ENCODE measurements at places on chromosomes 16 and 17.
A peak's percentile ranks its signal among the peaks of the same experiment; 100 is the strongest.

DNA sequence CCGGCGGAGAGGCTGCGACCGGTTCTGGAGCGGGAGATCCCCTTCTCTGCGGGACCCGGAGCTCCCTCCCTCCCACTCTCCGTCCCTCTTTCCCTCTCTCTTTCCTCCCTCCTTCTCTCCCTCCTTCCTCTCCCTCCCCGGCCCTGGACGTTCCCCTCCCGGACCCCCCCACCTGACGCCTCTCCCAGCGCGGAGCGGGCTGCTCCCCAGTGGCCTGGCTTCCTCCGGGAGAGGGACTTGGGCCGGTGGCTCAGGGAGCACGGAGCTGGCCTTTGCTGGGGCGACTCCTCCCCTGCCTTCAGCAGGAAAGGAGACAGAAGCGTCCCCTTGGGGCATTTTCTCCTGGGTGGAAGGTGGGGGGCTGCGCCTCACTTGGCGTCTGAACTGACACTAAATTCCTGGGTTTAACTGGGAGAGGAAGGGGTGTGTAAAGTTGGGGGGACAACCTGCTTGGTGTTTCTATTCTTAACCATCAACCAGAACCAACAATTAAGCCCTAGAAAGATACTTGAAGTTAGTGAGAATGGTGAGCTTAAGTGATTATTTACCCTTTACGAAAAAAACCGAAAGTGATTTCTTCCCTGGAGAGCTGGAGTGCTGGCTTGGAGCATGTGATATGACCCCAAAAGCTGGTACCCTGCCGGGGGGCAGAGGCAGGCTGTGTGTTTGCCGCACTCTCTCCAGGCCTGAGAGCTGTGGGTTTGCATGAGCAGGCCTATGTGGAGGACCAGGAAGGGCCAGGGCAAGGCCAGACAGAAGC, 775 bp downstream of the SPIRE2 start:
- DNase-seq: no peak

- DNase-seq: peak; percentile 67
Observed at GRCh38 chr17:37848690-37849616, 75.3 kb upstream of the TBC1D3K start.

GRCh38 chr17:73747221-73748002, 103.2 kb upstream of the SDK2 start:
- DNase-seq: no peak

- no peak for DNase-seq
Observed at GRCh38 chr16:27777527-27777926, 227.6 kb downstream of the KATNIP start.

DNA sequence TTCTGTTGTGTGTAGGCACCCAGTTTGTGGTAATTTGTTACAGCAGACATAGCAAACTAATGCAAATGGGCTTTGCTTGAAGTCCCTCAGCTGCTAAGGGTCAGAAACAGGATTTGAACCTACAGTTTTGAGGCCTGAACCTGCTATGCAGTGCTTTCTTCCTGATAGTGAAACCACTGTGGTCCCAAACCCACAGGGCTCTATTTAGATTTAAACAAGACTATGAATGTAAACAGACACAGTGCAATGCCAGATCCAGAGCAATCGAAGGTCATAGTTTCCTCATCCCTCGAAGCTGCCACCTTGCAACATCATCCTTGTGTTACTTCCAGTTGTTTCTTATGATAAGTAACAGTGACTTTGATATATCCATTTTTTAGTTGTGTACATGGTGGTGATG, 630.2 kb downstream of the WWOX start:
- DNase-seq: no peak

GRCh38 chr17:77098884-77099545, 41.8 kb upstream of the SEC14L1 start:
- DNase-seq: no peak

DNA sequence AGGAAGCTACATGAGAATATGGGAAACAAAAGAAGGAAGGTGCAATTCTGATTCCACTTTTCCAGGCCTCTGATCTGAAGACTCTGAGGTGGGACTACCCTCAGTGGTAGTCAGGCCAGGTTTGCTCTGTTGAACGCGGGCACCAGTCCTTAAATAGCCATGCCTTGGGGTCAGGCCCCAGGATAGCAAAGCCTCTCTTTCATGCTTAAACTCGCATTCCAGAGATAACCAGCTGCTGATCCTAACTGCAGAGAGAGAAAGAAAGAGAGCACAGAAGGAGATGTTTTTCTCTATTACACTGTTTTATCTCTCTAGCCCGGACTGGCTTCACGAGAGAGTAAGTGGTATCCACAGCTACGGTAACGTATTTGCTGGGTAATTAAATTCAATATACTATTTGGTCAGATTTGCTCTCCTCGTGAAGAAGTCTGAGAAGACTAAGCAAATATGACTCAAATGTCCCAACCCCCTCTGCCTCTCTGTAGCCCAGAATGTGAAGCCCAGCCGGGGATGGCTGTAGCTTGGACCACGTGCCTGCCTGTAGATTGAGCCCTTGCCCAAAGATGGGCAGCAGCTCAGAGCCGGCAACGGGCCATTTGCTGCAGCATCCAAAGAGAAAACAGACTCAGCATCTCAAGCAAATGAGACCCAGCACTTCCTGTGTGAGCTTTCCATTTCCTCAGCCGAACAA, 122.2 kb downstream of the SMG6 start:
- DNase-seq: no peak

DNA sequence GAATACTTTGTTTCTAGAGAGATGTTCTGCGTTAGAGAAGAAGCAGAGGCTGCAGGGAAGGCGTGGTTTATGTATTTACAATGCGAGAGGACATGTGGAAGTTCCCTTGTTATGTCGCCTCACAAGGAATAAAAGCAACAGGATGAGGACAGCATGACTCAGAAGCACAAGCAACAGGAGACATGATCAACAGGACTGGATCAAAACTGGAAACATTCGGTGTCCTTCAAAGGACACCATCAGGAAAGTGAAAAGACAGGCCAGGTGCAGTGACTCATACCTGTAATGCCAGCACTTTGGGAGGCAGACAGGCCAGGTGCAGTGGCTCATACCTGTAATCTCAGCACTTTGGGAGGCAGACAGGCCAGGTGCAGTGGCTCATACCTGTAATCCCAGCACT, 52.6 kb downstream of the CCDC57 start:
- DNase-seq: peak; percentile 52

- DNase-seq: no peak
Observed at GRCh38 chr17:59311051-59311468, 20.4 kb upstream of the YPEL2 start.

DNA sequence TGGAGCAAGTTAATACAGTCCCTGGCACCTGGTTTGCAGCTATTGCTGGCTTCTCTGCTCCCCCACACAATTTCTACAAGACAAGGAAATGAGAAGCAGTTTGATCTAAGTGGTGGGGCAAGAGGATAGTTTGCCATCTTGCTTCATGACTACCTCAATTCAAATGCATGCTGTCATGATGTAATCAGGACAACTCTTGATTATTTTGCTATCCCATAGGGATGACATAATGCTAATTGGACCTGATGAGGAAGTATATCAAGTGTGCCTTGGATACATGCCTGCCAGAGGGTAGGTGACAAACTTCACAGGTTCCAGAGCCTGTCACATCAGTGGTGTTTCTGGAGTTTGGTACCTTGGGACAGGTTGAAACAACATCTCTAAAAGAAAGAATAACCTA, 40.9 kb downstream of the SLFN5 start:
- DNase-seq: no peak

- DNase-seq: no peak
Observed at GRCh38 chr16:1441391-1441829, 2.9 kb downstream of the CCDC154 start.

- peak; percentile 19 for DNase-seq
Observed at GRCh38 chr17:4623249-4623648, 18.2 kb downstream of the ALOX15 start.

- DNase-seq: no peak
Observed at GRCh38 chr17:32152130-32152529, 9.8 kb downstream of the RHOT1 start.

GRCh38 chr17:74217888-74218287, 4.5 kb downstream of the TTYH2 start:
- DNase-seq: no peak

DNA sequence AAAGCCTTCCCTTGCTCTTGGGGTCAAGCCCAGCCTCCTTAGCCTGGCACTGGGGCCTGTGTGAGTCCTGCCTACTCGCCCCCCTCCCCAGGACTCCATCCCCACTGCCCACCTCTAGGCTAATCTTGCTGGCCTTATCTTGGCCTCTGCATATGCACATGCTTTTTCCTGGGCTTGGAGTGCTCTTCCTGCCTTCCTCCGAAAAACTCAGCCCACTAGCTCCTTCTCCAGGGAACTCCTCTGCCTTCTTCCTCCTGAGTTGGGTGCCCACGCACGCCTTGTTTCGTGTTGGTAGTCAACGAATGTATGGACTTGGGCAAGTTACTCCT, 16.5 kb downstream of the TBX2 start:
- DNase-seq: no peak

DNA sequence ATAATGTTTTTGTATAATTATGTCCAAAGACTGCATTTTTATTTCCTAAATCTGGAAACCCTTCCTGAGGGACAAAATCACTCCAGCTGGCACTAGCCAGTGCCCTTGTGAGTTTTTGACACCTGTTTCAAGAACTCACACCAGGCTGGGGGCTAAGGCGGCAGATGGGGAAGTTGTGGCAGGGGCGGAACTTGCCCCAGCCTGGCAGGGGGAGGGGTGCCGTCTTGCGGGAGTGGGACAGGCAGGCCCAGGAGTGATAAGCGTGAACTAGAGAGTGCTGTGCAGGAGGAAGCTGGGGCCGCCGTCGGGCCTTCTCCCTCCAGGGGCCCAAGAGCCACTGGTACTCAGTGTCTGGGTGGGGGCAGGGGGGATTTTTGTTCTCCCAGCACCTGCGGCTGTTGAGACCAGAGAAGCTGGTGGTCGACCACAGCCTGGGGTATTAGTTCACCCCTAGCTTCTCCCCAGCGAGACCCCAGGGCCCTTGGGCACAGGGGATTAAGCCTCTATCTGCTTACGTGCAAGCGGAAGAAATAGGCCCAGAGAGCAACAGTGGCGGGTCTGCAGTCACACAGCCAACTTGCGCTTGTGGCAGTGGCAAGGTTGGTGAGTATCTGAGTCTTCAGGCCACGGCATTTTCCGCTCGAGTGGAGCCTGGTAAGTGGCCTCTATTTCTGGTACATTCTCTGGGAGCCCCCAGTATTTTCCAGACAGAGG, 40.2 kb upstream of the PLCG2 start:
- DNase-seq: no peak

DNA sequence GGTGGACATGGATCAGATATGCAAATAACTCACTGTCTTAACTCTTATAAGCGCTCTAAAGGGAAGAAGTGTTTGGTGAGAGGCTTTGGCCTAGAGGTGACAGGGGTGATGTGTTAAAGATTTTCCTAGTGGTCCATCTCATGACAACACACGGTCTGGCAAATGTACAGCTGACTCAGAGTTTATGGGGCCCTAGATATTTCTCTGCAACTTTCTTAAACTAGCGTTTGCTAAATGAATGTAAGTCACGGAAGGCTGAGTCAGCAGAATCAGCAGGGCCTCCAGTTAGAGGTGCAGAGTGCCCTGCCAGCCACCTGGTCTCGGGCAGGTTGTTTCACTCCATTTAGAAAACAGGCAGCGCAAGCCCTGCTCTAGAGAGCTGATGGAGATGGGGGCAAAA, 40.1 kb downstream of the CLEC16A start:
- no peak for DNase-seq

GRCh38 chr17:81683208-81683583, 401 bp downstream of the ARL16 start:
- no peak for DNase-seq

DNA sequence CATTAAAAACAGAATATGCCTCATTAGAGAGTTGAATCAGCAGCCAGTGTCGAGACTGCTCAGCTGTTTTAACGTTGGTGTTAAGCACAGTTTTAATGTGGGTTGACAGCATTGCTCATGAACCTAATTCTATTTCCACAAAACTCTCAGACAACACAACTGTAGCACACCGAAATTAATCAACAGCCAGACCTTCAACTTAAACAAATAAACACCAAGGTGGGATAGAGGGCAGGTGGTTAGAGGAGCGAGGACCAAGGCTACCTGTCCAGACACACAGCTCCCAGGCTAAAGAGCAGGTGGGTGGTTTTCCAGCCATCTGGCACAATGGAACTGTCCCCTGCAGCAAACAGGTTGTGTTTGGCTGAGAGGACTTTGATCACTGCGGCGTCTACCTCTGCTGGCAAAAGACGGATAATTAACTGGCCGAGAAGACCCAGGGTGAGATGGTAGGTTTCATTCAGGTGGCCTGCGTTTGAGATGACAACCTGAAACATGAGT, 69.6 kb upstream of the ATP2A3 start:
- no peak for DNase-seq

GRCh38 chr17:1192911-1193699, 13.3 kb upstream of the ABR start:
- no peak for DNase-seq

- DNase-seq: no peak
Observed at GRCh38 chr16:11307639-11308492, 26.7 kb upstream of the PRM1 start.

- peak; percentile 44 for DNase-seq
Observed at GRCh38 chr17:1186923-1187771, 7.4 kb upstream of the ABR start.

DNA sequence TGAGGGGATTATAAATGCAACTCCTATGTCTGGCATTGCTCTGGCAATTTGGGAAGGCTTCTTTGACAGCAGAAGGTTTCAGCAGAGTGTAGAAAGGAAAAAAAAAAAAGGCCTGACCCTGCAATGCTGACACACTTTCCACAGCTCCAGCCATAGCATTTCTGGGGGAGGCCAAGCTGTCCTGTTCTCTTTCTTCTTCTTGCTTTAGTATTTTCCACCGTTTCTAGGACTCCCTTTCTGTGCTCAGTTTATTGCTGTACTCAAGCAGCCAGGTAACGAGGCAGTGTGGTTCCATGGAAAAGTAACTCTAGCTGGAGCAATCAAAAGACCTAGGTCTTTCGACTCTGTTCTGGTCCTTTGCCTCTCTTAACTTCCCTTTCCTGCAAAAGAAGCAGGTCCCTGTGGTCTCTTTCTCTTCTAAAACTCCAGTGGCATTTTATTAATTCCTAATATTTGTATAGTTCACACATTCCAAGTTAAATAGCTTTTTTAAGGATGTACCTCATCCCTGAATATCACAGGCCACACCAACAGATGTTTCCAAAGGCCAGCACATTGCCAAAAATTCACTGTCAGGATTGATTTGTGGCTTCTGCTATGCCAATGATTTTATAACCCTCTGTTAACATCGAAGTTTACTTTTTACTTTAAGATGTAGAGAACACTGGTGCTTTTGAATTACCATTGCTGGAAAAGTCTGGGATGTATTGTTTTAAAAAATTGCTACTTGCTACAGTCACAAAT, 90.3 kb upstream of the BCAR1 start:
- DNase-seq: no peak

GRCh38 chr16:53893731-53894435, 189.9 kb downstream of the FTO start:
- DNase-seq: no peak

Data from keratinocyte (primary cell).